ENCODE measurements at places on chromosomes 11 and 22.

- DNase-seq = peak; percentile 73
Measured at GRCh38 chr11:67302571-67303131, 679 bp upstream of the SSH3 start.

DNA sequence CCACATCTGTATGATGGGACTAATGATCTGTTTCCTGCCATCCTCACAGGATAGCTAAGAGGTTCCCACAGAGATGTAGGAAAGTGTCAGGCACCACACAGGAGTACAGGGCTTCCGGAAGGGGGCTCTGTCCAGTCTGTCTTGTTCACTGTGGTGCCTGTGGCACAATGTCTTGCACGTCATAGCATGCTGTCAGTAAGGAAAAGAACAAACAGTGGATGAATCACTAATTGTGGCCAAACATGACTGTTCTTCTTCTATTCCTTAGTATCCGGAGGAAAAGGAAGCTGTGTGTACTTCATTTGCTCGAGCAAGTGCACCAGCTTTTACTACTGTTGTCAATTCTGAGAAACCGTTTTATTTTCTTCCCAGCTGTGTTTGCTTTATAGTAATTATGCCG is 73.4 kb upstream of the YWHAH start:
- no peak for DNase-seq

GRCh38 chr22:41949297-41949965 is 2.5 kb upstream of the CENPM start:
- DNase-seq = no peak

DNA sequence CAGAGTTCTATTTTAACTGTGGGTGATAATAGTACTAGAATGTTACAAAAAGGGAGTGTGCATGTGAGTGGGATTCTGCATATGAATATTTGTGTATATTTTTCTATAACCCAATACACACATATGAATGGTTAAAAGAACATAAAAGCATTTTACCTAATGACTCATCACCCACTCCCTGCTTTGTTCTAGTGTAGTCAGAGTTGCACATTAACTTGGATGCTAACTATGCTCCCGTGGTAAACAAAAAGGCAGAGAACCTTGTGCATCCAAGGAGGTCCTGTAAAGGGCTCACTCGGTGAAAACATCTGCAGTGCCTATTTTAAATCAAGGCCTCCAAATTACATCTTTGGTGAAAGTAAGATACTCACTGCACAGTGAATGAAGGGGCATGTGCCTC is 1289.4 kb downstream of the LRRC4C start:
- DNase-seq = no peak

DNA sequence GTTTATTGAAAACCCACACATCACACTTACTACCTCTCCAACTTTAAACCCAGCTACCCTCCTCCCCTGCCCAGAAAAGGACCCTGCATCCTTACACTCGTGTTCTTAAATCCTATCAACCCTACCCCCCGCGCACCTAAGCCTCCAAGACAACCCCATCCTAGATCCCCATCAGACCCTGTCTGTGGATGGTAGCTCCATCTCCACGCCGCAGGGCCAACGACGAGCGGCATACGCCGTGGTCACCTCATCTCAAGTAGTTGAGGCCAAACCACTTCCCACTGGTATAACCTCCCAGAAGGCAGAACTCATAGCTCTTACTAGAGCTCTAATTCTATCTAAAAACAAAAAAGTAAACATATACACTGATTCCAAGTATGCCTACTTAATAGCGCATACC is 9.4 kb upstream of the OR56A3 start:
- DNase-seq = no peak

DNA sequence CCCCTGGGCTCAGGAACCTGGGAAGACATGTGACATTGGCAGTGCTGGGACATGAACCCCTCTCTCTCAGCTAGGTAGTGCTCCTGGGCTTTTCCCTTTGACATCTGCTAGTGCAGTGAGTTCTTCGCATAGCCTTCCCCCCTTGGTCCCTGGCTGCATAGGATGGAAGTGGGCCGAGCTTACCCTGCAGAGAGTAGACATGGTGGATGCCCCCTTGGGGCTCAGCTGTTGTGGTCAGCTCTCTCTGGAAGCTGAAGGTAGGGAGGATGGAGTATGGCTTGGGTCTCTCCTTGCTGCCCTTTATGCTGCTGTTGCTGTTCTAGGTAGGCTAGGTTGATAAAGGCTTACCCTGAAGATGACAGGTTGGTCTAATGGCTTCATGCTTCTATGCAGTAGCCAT is 92.1 kb downstream of the ZBTB16 start:
- DNase-seq = no peak

GRCh38 chr11:117604336-117604995 is 192.6 kb downstream of the DSCAML1 start:
- no peak for DNase-seq
